ENCODE measurements at places on chromosomes 3 and 15.

GRCh38 chr15:100400996-100401395 lies 59.2 kb upstream of the ADAMTS17 start:
- DNase-seq = no peak

GRCh38 chr15:62972814-62973213 lies 69.7 kb upstream of the TPM1 start:
- no peak for DNase-seq

DNA sequence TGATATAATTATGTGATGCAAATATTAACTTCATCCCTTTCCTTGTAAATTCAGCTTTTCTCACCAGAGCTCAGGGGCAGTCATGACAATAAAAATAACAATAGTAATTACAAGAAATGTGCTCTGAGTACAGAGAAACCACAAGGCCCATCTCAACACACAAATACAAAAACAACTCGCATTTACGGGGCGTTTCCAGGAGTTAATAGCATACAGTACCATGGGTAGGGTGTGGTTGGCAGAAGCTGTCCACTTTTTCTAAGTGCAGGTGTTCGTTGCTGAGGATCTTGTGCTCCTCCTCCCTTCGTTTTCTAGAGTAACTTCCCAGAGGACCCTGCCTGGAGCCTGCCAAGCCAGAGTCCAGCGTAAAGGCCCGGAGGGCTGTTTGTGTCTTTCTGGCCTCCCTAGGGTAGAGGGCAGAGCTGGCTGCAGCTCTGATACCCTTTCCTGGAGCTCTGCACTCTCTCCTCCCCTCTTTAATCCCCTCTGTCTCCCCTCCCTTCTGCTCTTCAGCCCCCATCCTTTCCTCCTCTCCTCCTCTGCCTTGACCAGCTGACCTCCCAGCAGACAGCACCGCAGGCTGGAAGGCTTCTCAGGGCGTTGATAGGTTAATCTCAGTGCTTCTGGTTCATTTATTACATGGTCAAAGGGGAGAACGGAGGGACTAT lies 11.4 kb downstream of the SEMA3G start:
- no peak for DNase-seq

GRCh38 chr3:17399586-17399985 lies 342.8 kb downstream of the TBC1D5 start:
- no peak for DNase-seq

DNA sequence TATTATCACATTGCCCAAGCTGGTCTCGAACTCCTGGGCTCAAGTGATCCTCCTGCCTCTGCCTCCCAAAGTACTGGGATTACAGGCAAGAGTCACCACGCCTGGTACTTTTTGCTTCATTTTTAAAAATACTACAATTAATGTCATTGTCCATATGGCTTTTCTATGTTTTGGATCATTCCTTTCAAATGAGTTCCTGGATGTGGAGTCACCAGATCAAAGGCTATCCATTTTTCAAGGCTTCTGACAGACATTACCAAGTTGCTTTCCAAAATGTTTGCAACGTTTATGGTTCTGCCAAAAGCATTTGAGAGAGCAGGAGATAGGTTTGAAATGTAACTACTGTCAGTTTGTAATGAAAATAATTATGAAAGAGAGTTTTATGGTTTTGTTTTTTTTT lies 34.2 kb upstream of the BCL2L10 start:
- DNase-seq = no peak

- DNase-seq = no peak
Observed at GRCh38 chr3:35492841-35493240, 146.5 kb upstream of the ARPP21 start.

DNA sequence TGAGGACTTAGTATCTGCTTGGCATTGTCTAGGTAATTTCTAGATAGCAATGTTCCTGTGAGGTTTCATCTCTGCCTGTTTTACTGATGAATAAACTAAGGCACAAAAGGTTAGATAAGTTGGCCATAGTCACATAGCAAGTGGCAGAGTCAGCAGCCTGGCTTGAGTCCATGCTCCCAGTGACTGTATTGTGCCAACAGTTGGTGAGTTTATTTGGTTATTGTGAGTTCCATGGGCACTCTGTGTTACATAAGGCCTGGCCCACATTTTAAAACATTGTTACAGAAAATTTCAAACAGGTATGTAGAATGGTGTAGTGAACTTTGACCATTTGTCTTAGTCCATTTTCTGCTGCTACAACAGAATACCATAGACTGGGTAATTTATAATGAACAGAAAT lies 15.2 kb downstream of the MCM2 start:
- no peak for DNase-seq

DNA sequence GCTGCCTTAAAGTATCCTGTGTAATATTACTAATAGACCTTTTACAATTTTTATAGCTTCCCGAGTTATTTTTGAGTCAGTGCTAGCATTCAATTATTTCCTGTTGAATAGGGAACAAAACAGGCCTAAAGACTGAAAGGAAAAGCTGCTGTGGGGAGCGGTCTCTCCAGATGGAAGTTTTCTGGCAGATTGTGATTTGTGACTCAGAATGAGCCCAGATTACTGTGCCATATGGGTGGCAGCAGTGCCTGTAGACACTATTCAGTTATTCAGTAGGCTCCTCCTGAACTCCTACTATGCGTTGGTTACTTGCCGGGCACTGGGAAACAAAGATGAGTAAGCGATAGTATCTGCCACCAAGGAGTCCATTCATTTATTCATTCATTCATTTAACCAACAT lies 211.8 kb downstream of the CHST2 start:
- no peak for DNase-seq

- DNase-seq = peak; percentile 65
Observed at GRCh38 chr3:183527428-183528379, 27.8 kb downstream of the KLHL6 start.

- no peak for DNase-seq
Observed at GRCh38 chr3:117927825-117928224, 1106.8 kb downstream of the IGSF11 start.

- no peak for DNase-seq
Observed at GRCh38 chr15:31930967-31931366, 99.3 kb upstream of the CHRNA7 start.

DNA sequence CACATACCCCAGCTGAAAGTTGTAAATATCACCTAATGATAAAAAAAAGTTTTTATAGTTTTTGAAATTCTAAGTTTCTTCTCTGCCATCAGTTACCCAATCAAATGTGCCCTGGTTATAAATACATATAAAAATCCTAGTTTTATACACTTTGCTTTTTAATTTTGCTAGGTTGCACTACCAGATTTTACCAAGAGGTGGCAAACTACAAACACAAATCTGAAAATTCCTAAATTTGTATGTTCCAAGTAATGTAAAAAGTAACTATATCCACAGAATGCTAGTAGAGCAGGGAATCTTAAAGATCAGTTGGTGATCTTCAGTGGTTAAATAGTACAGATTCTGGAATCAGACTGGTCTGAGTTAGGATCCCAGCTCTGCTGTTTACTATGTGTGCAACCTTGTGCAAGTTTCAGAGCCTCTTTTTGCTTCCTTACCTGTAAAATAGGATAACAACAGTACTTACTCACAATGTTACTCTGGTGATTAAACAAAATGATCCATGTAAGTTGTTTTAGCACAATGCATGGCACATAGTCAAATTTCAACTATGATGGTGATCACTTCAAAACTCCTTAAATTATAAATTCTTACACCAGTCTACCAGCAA lies 11.0 kb downstream of the TRPM7 start:
- DNase-seq = no peak

DNA sequence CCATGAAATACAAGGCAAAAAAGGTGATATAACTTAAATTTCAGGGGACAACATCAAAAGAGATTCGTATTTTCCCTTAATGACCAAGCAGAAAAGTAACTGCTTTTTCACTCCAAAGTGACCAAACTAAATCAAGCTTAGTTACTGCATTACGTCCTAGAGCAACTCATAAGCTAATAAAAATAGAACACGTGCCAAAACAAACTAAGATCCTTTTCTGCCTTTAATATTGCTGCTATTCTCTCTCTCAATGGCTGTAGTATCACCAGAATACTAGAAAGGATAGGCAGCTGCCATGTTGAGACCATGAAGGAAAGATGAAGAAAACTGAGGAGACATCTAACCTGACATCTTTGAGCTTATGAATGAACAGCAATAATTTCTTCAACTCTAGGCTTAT lies 43.3 kb downstream of the UBXN7 start:
- no peak for DNase-seq

DNA sequence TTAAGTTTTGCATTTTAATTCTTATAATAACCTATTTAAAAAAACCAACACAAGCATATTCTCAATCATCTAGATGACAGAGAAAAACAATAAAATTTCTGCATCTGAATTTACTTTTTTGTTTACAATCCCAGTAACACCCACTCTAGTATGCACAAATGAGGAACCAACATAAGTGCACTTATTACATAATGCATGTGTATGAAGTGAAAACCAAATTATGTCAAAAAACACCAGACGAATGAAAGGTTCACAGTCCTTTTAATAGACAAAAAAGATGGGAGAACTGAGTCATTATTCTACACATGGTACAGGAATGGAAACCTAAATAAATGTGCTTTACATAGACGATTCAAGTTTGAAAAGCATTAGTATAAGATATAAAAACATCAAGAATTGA lies 91.7 kb downstream of the NR1I2 start:
- DNase-seq = no peak
